SJSA1 (cell line): ENCODE measurements at places on chromosomes 16 and 17. TPM values are rescaled to one million over a fixed set of nuclear protein-coding genes. Genes with fewer than 3 reads are reported as not detected.

CACNG1 gene
- total RNA-seq, result 0.26 TPM in 1 of 2 replicates, not detected in the other

PRCD gene
- total RNA-seq, result 0.13 TPM in 1 of 2 replicates, not detected in the other

GLTPD2 gene
- total RNA-seq, result not detected in 2 replicates

PRSS27 gene
- 0.37 TPM in 1 of 2 replicates, not detected in the other for total RNA-seq

NOL11 gene
- total RNA-seq, result 71.9 and 93.7 TPM in 2 replicates

CD300H gene
- not detected in 2 replicates for total RNA-seq

NPW gene
- total RNA-seq, result not detected in 2 replicates

NACA2 gene
- not detected in 2 replicates for total RNA-seq

RBL2 gene
- 35.0 and 43.5 TPM in 2 replicates for total RNA-seq

RHBDL1 gene
- 1.1 and 13.1 TPM in 2 replicates for total RNA-seq

C16orf92 gene
- total RNA-seq, result not detected in 2 replicates

EMP2 gene
- total RNA-seq, result 9.4 and 9.8 TPM in 2 replicates

HOXB7 gene
- 23.0 and 28.4 TPM in 2 replicates for total RNA-seq

SKAP1 gene
- total RNA-seq, result 1.3 and 6.8 TPM in 2 replicates

MAP2K4 gene
- total RNA-seq, result 23.7 and 42.0 TPM in 2 replicates

EXOC3L1 gene
- total RNA-seq, result not detected in 2 replicates

MYL4 gene
- 2.2 TPM in 1 of 2 replicates, not detected in the other for total RNA-seq

XAF1 gene
- total RNA-seq, result 13.4 and 19.9 TPM in 2 replicates

C17orf100 gene
- 0.84 and 0.88 TPM in 2 replicates for total RNA-seq

SMPD3 gene
- total RNA-seq, result 1.3 TPM in 1 of 2 replicates, not detected in the other

VPS4A gene
- total RNA-seq, result 27.9 and 42.3 TPM in 2 replicates
